ENCODE measurements at places on chromosomes 7 and 10.

GRCh38 chr7:6237011-6237410, 35.4 kb downstream of the CYTH3 start:
- no peak for DNase-seq

DNA sequence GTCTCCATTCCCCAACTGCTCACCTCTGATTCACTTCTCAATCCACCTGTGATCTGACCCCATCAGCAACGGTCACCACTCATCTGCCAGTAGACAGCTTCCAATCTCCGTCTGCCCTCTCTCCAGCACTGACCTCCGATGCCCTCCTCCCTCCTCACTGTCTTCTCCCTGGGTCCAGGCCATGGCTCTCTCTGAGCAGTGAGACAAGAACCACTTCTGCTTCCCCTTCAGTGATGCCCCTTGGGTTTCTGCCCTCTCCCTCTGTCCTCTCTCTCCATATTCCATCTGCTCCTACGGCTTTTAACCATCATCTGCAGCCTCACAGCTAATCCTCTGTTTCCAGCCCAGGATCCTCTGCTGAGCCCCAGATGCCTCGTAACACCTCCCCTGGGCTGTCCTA, 55.5 kb upstream of the OPALIN start:
- DNase-seq = no peak

DNA sequence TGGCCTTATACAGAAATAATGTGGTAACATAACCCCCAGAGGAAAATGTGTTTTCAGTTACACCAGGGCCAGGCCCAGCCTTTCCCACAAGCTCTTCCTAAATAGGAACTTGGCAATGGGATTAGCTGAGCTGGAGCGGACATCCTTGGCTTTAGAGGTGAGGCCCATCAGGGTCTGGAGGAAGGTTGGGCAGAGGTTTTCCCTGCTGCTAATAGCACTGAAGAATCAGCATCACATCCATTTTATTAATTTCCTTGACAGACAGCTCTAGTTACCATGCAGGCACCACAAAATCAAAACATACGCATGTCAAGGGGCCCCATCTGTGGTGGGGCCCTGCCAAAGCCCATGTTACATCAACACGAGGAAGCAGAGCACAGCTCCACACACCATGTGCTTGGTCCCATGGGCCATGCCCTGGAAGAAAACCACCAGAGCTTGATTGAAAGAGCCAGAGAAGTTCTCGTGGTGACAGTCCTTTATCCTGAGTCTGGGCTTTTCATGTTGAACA, 566.6 kb downstream of the KCNMA1 start:
- no peak for DNase-seq

DNA sequence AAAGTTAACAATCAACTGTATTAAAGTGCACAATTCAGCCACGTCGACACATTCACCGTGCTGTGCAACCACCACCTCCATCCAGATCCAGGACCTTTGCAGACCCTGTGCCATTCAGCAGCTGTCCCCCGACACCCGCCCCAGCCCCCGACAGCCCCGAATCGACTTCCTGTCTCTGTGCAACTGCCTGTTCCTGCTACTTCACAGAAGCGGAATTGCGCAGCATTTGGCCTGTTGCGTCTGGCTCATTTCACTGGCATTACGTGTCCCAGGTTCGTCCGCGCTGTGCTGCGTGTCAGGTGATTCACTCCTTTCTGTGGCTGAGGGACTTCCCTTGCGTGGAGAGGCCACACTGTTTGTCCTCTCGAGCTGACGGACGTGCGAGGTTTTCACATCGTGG, 33.2 kb upstream of the DNAAF5 start:
- no peak for DNase-seq

GRCh38 chr10:117071286-117072050, 66.5 kb upstream of the SHTN1 start:
- peak; percentile 70 for DNase-seq

- no peak for DNase-seq
These were observed 25.1 kb downstream of the PWWP2B start for GRCh38 chr10:132421847-132422751.

DNA sequence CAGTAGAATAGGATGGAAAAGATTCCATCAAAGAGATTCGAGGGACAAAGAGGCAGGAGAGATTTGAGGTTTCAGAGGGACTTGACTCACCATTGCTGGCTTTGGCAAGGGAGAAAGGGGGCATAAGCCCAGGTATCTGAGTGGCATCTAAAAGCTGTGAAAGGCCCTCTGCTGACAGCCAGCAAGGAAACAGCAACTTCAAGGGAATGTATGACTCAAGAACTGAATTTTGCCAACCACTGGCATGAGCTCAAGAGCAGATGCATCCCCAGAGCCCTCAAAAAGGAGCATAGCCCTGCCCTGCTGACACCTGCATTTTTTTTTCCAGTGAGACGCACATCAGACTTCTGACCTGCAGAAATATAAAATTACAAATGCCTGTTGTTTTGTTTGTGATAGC, 19.6 kb upstream of the ADAM12 start:
- no peak for DNase-seq

DNA sequence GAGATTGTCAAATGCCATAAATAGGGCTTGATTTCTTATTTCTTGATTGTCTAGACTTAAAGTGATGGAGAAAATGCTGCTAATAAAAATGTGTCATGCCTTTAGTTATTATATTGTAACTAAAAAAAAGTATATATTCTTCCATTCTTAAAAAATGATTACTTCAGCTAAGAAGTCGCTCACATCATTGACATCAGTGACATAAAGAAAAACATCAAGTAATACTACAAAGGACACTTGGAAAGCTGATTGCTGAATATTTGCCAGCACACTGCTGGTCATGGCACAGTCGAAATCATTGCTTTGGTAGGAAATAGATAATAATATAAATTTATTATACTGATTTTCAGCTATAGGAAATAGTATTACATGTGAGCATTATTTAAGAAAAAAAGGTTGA, 62.6 kb downstream of the LOXL4 start:
- DNase-seq = no peak

GRCh38 chr10:4882704-4883078, 56.7 kb downstream of the AKR1E2 start:
- DNase-seq = no peak

- DNase-seq = no peak
These were observed 134.8 kb downstream of the TMEM26 start for GRCh38 chr10:61318429-61318828.

- DNase-seq = no peak
These were observed 45.5 kb upstream of the DMBT1 start for GRCh38 chr10:122515022-122515424.

- no peak for DNase-seq
These were observed 38.9 kb downstream of the CYP51A1 start for GRCh38 chr7:92095380-92095779.

DNA sequence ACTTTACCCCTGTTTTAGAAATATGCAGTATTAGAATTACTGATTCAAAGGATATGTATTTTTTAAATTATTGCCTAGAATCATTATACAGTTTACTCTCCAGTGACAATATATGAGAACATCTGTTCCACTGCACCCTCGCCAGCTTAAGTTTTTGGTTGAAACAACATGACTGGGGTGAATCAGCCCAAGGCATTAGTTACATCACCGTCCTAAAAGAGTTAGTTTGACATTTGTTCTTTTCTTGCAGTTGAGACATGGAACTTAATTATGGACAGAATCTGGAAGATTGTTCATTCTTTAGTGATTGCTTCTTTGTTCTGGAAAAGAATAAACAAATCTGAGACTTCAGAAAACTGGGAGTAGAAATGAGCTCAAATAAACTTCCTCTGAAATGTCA, 167.3 kb upstream of the DKK1 start:
- no peak for DNase-seq

GRCh38 chr10:126533644-126534043, 136.8 kb downstream of the C10orf90 start:
- DNase-seq = no peak

DNA sequence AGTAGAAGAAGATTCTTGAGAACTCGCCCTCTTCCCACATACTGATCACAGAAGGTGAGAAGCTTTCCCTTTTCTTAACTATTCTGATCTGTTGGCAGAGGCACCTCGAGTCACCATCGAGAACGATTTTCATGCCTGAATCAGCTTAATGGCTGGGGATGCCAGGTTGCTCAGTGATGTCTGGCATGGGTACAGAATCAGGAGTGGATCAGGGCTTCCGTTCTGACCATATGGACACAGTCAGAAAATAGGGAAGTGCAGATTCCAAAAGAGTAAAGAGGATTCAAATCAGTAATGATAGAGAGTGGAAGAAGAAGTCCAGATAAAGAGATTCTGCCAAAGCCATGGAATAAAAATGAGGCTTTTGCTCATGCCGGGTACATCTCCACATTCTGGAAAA, 52.0 kb upstream of the GRB10 start:
- no peak for DNase-seq

DNA sequence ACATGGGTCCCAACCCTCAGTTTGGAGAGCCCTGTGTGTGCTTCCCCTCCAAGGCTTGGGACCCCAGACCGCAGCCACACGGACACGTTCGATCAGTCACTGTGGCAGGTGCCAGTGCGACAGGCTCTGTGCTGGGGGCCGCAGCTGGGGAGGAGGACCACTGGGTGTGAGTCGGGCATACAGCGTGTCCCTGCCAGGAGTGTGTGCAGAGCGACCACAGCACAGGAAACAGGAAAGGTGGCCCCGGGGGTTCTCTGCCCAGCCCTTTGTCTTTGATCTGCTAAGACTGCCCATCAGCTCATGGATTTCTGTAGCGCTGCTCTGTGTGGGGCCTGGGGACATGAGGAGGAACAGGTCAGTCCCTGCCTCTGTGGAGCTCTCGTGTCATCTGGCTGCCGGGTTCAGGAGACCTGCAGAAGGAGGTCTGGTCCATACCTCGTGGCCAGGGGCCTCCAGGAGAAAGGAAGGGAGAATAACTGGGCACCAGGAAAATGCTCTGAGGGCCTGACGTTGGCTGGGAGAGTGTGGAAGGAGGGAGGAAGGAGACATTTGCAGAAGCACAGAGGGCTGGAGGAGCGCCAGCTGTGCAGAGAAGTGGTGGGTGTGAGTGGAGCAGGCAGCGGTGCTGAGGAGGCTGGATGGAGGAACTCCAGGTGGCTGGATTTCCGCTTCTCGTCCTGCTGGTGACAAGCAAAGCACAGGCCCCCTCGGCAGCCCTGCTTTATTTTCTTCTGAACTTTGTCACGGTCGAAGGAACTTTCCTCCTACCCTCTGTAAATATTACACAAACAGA, 4.1 kb downstream of the NUDT1 start:
- DNase-seq = no peak

DNA sequence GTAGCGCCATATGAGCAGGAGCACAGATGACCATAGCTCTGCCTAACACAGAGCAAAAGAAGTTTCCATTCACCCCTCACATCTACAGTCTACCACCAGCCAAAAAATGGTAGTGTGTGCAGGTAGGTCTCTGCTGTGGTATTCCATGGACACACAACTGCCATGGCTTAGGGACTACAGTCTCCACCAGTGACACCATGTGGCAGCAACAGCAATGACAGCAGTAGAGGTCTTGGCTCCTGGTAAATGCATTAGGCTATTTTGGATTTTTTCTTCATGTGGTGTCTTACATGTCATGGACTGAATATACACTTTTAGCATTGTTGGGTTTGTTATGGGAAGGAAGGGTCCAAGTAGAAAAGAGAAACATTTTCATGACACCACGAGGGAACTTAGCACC, 70.1 kb upstream of the CABCOCO1 start:
- no peak for DNase-seq

GRCh38 chr7:12738665-12739064, 51.2 kb downstream of the ARL4A start:
- DNase-seq = no peak
